GM06990 (cell line): ENCODE measurements at places on chromosomes 2 and 18.

- DNase-seq: no peak
Observed at GRCh38 chr18:29501952-29502351, 1325.0 kb upstream of the CDH2 start.

GRCh38 chr2:146037334-146037870, 1517.5 kb upstream of the ZEB2 start:
- no peak for DNase-seq

DNA sequence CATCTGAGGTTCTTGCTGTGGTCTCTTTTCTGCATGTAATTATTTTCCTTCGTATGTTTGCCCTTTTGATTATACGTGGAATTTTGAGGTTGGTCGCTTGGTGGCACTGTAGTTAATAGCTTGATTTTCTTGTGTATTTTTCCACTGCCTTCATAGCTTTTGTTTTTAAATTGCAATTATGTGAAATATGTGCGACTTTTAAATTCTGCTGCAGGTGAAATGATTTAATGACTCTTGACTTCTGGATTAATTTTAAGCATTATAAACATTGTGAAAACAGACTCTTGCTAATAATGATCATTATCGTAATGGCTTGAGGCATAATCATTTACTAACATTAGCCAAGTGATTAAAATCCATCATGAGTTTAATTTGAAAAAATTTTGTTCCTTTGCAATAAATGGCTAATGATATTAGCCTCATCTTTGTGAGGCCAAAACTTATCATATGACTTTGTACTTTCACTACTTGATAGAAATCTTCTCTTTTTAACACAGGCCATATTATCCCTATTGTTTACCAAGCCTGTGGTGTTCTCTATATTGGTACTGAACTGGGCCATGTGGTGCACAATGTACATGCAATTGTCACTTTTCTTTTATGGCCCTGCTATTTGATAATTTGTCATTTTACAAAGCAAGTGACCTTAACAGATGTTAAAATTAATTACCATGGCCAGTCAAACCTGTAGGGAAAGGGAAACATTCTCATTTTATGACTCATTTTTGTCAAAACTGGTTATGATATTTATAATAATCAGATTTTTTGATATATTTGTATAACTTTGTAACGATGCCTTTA, 62.8 kb upstream of the NEUROD1 start:
- no peak for DNase-seq

DNA sequence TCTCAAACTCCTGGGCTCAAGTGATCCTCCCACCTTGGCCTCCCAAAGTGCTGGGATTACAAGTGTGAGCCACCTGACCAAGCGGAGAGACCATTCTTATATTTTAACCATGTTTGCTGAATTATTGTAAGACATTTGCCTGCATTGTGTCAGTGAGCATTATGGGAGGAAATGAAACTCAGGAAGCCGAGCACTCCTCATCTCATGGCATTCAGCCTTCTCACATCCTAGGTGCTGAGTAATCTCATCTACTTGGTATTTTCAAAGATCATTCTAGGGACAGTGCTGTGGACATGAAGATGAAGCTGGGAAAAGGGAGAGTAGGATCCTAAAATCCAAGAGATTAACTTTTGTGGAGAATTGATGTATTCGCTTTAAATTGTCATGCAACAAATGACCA, 66.1 kb downstream of the NAPG start:
- peak; percentile 17 for DNase-seq

GRCh38 chr2:75799859-75800258, 89.1 kb upstream of the GCFC2 start:
- DNase-seq: peak; percentile 41

- no peak for DNase-seq
Observed at GRCh38 chr2:14621906-14622549, 10.5 kb upstream of the LRATD1 start.

DNA sequence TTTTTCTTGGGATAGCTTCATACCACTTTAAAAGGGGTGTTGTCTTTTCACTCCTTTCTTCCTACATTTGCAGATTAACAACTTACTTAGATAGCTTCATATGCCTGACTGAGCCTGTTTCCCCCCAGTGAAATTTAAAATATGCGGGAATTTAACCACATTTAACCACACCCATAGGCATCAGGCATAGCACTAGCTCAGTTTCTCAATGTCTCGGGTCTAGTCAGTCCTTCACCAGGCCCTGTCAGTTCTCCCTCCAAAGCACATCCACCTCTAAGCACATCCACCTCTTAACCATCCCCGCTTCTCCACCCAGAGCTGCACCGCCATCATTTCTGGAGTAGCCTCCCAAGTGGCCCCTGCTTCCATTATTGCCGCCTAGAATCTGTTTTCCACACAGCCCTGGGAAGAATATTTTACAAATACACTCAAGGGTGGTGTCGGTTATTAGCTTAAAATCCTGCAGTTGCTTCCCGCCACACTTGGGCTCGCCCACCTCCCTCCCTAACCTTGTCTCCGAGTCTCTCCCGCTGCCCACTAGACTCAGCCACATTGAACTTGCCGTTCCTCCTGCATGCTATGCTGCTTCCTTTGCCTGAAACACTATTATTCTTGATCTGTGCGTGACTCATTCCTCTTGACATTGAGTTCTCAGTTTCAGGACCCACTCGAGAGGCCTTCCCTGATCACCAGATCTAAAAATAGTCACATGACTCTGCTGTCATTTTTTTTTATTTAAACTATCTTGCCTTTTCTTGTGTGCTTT, 68.3 kb downstream of the SPTBN1 start:
- DNase-seq: peak; percentile 61

GRCh38 chr2:241314226-241315092, 1.0 kb downstream of the HDLBP start:
- DNase-seq: no peak

DNA sequence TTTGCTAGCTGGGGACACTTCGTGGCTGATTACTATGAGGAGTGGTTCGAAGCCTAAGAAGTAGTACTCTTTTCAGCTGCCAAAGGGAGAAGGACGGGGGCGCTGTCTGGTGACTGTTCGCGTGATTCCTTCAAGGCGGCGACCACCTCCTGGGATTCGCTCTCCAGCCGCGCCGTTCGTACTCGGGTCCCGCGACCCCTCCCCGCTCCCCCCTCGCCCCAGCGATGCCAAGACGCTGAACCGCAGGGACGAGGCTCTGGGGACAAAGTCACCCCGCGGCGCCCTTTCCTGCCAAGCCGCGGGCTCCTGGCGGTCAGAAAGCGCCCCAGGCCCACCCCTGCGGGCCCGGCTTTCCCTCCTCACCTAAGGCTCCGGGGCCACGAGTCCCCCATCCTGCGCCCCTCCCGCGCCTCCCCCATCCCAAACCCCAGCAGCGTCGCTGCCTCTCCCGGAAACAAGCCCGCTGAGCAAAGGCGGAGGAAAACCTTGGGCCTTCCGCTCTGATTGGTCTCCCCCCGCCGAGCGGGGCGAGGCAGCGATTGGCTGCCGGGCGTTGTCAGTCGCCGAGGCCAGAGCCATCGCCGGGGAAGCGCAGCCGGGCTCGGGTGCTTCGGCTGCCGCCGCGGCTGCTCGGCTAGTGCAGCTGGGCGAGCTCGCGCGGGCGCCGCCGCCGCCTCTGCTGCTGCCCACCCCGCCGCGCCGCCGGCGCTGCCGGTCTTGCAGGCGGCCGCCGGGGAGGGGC, 404.3 kb downstream of the XIRP2 start:
- peak; percentile 82 for DNase-seq

DNA sequence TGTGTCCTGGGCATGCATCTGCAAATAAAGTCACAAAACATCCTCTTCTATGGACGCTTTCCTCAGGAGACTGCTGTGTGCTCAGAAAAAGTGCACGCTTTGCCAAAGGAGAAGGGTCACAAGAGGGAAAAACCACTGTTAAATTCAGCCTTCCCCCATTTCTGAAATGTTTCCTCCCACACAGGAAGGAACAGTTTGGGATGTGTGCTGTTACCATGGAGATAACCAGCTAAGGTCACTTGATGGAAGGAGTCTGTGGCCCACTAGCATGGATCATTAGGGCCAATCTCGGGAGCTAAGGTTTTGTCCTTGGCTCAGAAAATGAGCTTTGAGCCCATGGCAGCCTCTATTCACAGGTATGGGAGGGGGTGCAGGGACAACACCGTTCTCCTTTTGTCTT, 5.6 kb downstream of the KCNE4 start:
- no peak for DNase-seq

DNA sequence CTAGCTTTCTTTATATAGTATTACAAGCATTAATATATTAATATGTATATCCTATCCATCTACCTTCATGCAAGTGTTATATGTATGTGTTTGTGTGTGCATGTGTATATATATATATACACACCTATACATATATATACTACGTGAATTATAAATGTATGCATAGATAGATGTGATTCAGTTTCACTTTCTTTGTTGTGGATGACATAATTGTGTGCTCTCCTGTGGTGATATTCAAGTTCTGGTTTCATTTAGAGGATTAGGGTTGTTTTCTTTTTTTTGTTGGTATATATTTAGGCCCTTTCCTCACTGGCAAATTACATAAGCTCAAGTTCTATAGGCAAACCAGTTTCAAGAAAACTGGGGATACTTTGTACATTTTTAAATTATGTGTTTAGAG, 225.7 kb upstream of the FANCL start:
- DNase-seq: no peak

DNA sequence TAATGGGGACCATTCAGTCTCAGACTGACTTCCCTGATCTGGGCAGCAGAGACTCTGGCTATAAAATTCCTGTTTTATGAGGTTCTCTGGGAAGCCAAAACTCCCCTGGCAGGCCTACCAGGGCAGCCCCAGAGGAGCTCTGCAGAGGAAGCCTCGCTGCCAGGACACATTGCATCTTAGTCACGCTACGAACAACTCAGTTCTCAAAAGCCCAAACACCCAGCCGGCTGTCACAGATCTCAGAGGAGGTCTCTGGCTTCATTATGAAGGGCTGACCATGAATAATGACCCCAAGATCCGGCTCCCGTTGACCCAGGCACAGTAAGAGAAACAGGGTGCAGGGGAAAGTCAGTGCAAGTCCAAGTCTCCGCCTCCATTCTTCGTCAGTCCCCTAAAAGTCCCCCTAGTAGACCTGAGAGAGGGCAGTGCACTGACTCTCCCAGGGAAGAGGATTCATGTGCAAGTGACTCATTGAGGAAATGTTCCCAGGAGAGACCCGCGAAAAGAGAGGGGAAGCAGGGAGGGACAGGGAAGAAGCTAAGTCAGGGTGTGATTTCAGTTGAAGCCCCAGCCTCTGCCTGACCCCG, 212.3 kb downstream of the CYP26B1 start:
- DNase-seq: no peak

DNA sequence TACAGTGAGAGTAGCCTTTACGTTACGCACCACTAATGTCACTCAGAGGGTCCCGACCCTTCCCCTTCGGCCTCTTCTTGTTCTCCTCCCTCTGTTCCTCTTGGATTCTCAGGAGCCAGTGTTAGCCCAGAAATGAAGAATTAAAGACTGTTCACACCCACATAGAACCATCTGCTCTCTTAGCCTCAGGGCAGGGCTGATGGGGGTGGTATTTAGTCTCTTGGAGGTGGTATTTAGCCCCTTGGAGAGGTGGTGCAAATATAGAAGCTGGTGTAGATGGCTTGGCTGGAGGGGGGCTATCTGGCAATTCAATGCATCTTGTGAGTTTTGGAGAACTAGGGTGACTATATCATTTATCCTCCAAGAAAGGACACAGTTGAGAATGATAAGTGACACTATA, 286.5 kb downstream of the PRKCE start:
- no peak for DNase-seq

DNA sequence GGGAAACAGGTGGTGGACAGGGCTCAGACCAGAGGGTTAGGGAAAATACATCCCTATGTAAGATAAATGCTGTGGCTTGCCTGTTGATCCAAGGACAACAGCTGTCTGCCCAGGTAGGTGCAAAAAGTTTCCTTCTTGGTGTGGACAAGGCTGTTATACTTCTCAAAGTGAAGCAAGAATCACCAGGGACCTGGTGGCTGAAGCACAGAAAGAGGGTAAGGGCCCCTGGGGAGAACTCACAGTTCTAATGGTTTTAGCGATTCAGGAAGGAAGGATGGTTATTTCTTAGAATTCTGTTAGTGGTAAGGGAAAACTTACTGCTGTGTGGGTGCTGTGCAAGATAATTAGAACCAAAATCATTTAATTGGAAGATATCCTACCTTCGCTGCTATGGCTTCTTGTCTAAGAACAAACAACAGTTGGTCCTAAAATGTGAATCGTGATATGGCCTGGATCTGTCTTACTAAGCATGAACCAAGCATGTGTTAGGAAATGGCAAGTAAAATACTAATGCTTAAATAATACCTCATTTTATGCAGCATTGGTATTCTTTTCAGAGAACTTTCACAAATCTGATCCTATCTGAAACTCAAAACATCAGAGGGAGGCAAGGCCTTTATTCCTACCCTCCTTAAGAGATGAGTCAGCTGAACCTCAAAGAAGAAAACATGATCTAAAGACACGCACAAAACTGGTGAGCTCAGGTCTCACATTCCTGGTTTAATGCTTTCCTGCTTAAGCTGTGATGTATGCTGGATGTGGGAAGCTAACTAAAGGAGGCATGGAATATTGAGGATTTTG, 159.2 kb upstream of the THUMPD2 start:
- no peak for DNase-seq

DNA sequence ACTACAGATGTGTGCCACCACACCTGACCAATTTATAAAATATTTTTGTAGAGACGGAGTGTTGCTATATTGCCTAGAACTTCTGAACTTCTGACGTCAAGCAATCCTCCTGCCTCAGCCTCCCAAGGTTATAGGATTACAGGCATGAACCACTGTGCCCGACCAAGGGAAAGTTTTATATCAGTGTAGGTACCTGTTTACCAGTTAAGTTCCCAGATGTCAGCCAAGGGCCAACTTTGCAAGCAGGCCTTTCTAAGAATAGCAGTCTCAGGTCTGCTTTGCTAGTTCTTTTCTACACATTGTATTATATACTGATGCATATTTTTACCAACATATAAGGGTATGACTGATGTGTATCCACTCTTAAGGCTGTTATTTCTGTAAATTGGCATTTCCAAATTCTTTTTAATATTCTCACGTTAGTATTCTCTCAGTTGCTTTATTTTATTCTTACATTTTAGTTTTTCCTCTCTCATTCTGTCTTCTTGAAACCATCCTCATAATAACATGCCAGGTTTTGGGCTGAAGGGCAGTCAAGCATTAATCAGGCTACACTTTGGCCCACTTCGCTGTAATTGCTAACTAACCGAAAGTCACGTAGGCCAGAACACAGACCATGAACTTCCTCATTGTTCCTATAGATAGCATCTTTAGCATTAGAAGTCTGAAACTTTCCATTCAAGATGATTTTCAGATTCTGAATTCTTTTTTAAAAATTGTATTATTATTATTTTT, 25.0 kb upstream of the CXXC1 start:
- peak; percentile 68 for DNase-seq

- DNase-seq: no peak
Observed at GRCh38 chr2:42340045-42340937, 20.7 kb downstream of the COX7A2L start.

- no peak for DNase-seq
Observed at GRCh38 chr2:96551605-96552314, 15.2 kb downstream of the ARID5A start.

- DNase-seq: no peak
Observed at GRCh38 chr2:195664528-195664927, 7.5 kb downstream of the SLC39A10 start.

DNA sequence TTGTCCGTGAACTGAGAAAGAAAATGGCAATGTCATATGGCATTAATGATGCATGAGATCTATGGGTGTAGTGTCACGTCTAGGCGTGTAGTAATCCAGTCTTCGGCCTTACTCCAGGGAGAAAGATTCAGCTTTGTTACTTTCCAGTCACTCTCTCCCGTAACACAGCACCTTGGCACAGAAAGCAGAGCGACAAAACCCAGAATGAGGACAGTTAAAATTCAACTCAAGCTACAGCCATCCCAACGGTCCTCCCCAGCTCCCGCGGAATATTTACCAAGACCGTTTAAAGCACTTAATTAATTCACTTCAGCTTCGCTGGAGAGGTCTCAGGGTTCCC, 797 bp upstream of the CRIM1 start:
- DNase-seq: no peak
